ENCODE measurements at places on chromosomes 16 and 17. TPM values are rescaled to one million over a fixed set of nuclear protein-coding genes. Genes with fewer than 3 reads are reported as not detected.

The C16orf95 gene
- 3.1 TPM for total RNA-seq

The TLCD2 gene
- 0.47 TPM for total RNA-seq

The ZNF594 gene
- total RNA-seq, result 39.0 TPM

The PRR11 gene
- total RNA-seq, result 2.0 TPM

The HSDL1 gene
- 165 TPM for total RNA-seq

The ENPP7 gene
- not detected for total RNA-seq

The PYDC1 gene
- total RNA-seq, result 0.78 TPM

The CCL3 gene
- total RNA-seq, result 7.2 TPM

The ABCA6 gene
- total RNA-seq, result 3.7 TPM

The RUNDC3A gene
- 79.1 TPM for total RNA-seq

The CLDN7 gene
- total RNA-seq, result 0.16 TPM

The KRT222 gene
- 3.6 TPM for total RNA-seq

The CEP295NL gene
- 1.4 TPM for total RNA-seq

The MYH2 gene
- total RNA-seq, result 0.62 TPM

The CLEC19A gene
- total RNA-seq, result not detected

The CALB2 gene
- total RNA-seq, result 9.2 TPM

The TMC5 gene
- not detected for total RNA-seq

The NEK8 gene
- 0.62 TPM for total RNA-seq

The SECTM1 gene
- total RNA-seq, result 0.78 TPM

The NOD2 gene
- total RNA-seq, result 0.16 TPM

The PITPNC1 gene
- 60.8 TPM for total RNA-seq

The SLC38A8 gene
- total RNA-seq, result not detected

The SLFN12 gene
- total RNA-seq, result 4.1 TPM

The COASY gene
- total RNA-seq, result 3.6 TPM

The UNC13D gene
- 1.1 TPM for total RNA-seq

The KRTAP1-1 gene
- total RNA-seq, result not detected

The ELMO3 gene
- total RNA-seq, result 0.16 TPM

The TP53TG3C gene
- not detected for total RNA-seq
